ENCODE measurements at places on chromosomes 16 and 17. TPM values are rescaled to one million over a fixed set of nuclear protein-coding genes. Genes with fewer than 3 reads are reported as not detected.

- peak; percentile 15 for DNase-seq
Measured at GRCh38 chr16:46918905-46919792, 35.0 kb downstream of the GPT2 start.

DNA sequence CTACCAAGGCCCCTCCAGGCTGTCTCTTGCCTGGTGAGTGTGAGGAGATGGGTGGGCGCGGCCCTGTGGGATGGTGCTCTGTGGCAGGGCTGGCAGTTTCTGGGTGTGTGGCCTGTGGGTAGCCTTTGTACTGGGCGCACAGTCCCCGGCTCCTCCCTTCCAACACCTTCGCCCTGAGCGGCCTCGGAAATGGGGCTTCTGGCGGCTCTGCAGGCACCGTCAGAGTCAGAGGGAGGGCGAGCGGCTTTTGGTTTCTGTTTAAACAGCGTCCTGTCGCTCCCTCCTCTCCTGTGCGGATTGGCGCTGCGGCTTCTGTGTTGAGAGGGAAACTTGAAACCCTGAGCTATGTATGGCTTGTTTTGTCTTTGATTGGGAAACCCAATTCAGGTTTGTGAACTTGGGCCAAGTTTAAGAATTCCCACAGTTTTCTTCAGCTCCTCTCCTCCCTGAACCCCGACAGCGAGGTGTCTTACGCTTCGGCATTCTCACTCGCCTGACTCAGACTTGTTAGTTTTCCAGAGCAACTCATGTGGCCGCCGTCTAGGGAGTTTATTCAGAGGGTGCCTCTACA lies 8.3 kb upstream of the ZNF750 start:
- peak; percentile 57 for DNase-seq

PRRT2 gene
- total RNA-seq: 0.64 TPM

WNT9B gene
- total RNA-seq: not detected

- no peak for DNase-seq
Measured at GRCh38 chr17:57550668-57551315, 194.3 kb downstream of the CCDC182 start.

GRCh38 chr17:59695945-59696681 lies 11.1 kb downstream of the PTRH2 start:
- no peak for DNase-seq

DNA sequence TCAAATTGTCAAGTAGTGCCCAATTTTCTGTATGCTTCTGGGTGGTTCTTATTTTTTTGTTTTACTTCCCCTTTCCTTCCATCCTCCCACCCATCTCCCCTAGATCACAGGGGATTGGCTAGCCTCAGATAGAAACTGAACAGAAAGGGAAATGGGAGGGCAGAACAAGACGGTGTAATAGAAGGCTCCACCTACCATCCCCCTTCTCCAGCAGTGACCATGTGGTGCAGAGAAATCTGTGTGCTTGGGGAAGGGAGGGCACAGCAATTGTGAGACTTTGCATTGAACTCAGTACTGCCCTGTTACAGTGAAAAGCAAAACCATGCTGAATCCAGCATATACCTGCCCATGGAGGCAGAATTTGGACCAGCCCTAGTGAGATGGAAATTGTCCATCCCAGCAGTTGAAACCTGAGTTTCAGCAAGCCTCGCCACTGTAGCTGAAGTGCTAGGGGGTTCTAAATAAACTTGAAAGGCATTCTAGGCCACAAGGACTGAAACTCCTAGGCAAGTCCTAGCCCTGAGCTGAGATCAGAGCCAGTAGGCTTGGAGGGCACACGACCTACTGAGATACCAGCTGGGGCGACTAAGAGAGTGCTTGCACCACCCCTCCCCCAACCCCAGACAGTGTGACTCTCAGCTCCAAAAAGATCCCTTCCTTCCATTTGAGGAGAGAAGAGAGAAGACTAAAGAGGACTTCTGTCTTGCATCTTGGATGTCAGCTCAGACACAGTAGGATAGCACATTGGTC lies 5.2 kb downstream of the SLFN11 start:
- peak; percentile 30 for DNase-seq

ADGRG1 gene
- 6.3 TPM for total RNA-seq

- no peak for DNase-seq
Measured at GRCh38 chr17:37766971-37767370, 22.1 kb upstream of the HNF1B start.

CXCL16 gene
- total RNA-seq: 1.7 TPM

PITPNM3 gene
- 0.69 TPM for total RNA-seq

TBC1D3 gene
- total RNA-seq: not detected

All from activated CD4-positive, alpha-beta T cell treated with anti-CD3 and anti-CD28 coated beads for 36 hours (primary cell).